ENCODE measurements at places on chromosomes 11 and 22.

GRCh38 chr22:49645791-49646550 lies 181.7 kb downstream of the BRD1 start:
- DNase-seq, result no peak

- DNase-seq, result no peak
Observed at GRCh38 chr11:11416917-11417316, 63.9 kb upstream of the CSNK2A3 start.

- peak; percentile 48 for DNase-seq
Observed at GRCh38 chr22:23315341-23315917, 135.1 kb downstream of the BCR start.

DNA sequence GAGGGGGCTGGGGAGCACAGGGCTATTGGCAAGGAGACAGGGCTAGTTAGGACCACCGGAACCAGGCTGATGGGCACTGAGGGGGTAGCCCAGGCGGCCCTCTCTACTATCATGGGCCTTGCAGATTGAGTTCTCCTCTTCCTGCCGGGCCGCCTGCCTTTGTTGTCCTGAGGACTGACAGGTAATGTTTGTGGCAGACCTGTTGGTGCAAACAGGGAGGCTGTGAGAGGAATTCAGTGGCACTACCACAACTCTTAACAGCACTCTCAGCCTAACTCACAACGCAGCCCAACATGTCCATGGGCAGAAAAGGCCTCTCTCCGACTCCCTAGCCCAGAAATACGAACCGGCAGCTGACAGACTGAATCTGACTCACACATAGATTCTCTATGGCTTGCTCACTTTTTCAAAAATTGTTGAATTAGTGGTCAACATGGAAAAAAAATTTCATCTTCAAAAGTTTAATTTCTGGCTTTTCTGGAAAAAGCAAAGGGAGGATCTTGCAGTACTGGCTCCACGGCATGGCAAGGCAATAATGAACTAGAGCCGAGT lies 11.4 kb downstream of the KCNJ5 start:
- no peak for DNase-seq

GRCh38 chr11:68061508-68061907 lies 22.7 kb downstream of the TCIRG1 start:
- DNase-seq, result no peak

- no peak for DNase-seq
Observed at GRCh38 chr11:103849366-103849765, 187.1 kb upstream of the DDI1 start.

GRCh38 chr11:131770801-131771200 lies 400.4 kb downstream of the NTM start:
- DNase-seq, result no peak

DNA sequence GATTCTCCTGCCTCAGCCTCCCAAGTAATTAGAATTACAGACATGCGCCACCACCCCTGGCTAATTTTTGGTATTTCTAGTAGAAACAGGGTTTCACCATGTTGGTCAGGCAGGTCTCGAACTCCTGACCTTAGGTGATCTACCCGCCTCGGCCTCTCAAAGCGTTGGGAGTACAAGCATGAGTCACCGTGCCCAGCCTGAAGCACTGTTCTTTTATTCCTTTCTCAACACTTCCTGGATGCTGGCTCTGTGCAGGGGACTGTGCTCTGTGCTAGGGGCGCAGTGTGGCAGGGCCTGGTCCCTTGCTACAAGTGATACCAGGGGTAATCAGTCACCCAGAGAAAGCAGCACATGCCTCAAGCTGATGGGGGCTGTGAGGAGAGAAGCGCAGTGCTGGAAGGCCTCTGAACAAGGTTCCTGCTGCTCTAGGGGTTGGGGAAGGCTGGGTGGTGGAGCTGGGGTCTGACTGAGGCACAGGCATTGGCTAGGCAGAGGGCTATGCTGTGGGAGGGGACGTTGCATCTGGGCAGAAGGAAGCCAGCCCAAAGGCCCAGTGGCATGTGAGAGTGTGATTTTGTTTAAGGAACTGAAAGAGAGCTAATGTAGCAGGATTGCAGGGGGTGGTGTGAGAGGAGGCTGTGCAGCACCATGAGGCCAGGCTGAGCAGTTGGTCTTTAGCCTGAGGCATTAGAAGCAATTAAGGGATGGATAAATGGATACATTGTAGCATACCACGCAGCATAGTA lies 42.5 kb downstream of the CABIN1 start:
- no peak for DNase-seq

DNA sequence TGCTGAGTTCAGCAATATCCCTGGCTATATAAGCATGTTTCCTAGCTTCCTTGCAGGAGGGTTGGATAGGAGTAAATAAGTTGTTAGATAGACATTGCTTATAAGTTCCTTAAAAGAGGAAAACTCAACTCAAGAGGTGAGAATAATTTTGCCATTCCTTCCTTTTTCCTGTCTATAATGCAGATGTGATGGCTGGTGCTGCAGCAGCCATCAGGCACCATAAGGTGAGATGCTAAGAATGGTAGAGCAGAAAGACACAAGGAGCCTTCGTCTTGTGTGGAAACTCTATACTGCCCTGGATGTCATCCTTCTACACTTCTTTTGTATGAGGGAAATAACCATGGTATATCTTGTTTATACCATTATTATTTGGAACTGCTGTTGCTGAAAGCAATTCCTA lies 74.5 kb upstream of the GRK3 start:
- DNase-seq, result no peak

GRCh38 chr11:86738568-86738967 lies 61.8 kb upstream of the PRSS23 start:
- DNase-seq, result no peak

- no peak for DNase-seq
Observed at GRCh38 chr22:36177160-36177559, 16.6 kb upstream of the APOL3 start.

DNA sequence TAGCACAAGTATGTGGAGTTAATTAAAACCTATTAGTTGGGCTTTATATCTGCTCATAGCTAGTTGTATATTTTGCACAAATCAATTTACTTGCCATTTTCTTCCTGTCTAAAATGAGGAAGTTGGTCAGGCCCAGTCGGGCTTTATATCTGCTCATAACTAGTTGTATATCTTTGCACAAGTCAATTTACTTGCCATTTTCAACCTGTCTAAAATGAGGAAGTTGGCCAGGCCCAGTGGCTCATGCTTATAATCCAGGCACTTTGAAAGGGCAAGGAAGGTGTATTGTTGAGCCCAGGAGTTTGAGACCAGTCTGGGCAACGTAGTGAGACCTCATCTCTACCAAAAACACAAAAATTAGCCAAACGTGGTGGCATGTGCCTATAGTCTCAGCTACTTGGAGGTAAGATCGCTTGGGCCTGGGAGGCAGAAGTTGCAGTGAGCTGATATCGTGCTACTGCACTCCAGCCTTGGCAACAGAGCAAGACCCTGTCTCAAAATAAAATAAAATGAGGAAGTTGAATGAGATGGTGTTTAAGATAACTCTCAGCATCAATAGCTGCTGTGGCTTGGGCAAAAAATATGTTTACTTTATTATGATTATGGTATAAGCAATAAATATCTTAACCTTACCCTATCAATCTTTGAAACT lies 1558.6 kb upstream of the RAG2 start:
- DNase-seq, result no peak

DNA sequence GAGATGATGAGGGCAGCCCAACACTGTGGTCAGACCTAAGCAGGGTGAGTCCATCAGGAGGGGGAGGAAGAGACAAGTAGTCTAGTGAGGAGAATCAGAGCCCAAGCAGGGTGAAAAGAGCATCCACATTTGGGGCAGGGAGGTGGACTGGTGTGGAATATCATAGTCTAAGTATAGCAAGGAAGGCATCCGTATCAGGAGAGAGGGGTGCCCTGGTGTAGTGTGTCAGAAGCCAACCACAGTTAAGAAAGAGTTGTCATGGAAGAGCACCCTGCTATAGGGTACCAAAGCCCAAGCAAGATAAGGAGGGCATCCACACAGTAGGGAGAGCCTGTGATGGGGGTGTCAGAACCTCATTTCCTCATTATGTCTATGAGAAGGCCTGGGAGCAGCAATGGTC lies 45.3 kb downstream of the PAK1 start:
- DNase-seq, result no peak

GRCh38 chr11:125111001-125111342 lies 454 bp downstream of the TMEM218 start:
- DNase-seq, result no peak

DNA sequence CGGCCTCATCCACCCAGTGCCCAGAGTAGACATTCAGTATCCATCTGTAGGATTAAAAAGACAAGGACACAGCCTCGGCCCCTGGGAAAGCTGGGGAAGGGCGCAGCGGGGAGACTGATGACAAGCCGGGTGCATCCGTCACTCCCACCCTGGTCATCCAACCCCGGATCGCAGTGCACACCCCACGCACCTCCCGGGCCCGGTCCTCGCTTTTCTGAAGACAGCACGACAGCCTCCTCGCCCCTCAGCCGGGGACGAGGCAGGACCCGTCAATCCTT lies 1.1 kb downstream of the FCHSD2 start:
- no peak for DNase-seq

DNA sequence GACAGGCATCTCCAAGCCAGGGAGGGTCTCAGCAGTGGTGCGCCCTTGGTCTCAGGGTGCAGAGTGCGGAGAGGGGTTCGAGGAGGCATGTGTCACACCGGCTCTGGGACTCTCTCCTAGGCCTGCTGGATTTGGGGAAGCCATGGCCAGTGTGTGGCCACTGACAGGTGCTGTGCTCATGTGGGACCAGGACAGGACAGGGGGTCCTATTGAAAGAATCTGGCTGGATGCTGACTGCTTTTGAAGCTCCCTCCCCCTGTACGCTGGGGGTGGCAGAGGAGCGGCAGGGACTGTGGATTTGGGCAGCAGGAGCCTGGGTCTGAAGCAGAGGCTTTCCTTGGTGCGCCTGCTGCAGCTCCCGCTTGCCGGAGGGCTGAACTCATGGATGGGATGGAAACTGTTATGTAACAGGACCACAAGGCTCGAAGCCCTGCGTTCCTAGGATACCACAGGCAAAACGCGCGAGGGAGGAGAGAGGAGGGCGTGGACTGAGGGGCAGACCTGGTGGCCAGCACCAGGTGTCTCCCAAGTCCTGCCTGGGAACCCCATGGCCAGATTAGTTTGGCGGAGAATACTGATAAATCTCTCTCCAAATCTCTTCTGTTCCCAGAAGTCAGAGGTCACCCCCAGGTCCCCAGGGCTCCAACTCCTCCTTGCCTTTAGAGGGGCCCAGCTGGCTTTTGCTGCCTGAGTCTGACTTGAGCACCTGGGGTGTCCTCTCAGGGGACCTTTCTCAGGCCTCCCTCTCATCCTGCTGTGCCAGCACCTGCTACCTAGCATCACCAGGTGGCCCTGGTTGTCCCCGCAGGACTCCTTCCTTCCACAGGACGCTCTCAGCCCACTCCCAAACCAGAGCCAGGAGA lies 13.8 kb upstream of the TEF start:
- no peak for DNase-seq

DNA sequence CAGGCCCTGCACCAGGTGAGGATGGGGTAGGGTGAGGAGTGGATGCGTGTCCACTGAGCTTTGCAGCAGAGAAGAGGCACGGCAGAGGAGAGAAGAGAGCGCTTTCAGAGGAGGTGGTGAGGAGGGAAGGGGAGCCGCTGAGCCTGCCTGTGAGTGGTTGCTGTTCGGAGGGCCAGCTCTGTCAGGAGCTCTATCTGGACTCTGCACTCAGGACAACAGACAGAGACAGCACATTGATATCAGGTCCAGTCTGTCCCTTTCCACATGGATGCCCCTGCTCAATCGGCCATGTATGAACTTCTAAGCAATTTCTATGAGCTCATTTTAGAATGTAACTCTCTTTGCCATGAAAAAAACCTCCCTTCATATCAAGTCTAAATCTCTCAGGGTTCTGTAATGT lies 158.6 kb downstream of the KIRREL3 start:
- DNase-seq, result no peak

DNA sequence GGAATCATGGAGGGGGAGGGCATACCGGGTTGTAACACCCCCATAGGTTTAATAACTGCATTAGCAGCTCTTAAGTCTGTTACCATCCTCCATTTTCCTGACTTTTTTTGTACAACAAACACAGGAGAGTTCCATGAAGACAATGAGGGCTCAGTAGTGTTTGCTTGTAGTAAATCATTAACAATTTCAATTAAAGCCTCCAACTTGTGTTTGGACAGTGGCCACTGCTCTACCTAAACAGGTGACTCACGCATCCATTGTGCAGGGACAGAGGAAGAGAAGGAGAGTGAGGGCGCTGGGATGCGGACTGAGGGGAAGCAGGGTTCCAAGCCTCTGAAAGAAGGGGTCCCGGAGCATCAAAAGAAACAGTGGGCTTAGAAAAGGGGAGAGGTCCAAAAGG lies 21.3 kb upstream of the MTNR1B start:
- no peak for DNase-seq

GRCh38 chr22:27295040-27295439 lies 506.5 kb downstream of the MN1 start:
- DNase-seq, result no peak

- DNase-seq, result no peak
Observed at GRCh38 chr11:124150684-124151083, 32.5 kb upstream of the OR10D3 start.

DNA sequence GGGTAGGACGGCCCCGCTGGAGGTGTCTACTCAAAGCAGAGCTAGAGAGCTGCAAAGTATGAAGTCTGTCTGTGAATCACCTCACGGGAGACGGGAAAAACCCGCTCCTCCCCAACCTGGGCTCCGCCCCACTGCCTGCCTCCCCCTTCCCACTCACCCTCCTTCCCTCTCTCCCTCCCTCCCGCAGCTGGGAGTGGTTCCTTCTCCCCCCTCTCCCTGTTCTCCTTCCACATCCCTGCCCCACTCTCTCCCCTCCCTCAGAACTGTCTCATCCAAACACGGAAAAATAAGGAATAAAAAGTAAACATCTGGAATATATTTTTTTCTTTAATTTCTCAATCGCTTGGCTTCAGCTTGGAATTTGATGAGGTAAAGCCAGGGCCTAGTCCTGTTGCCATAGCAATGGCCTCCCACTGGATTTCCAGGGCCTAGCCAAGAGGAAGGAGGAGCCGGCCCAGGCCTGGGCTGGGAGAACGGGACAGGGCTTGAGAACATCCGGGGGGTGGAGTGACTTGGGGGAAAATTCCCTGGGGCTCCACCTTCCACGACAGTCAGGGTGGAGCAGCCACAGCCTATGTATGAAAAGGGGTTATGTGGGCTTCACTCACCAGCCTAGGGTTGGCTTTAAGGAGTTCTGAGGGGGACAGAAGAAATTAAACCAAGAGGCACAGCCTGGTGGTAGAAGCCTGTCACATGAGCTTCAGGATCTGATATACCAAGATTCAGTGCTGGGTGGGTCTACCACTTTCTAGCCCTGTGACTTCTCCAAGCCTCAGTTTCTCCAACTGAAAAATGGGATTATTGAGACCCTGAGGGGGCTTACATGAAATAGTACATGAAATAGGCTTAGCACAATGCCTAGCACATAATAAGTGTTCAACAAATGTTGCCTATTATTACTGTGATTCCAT lies 2.2 kb downstream of the TNKS1BP1 start:
- DNase-seq, result no peak

DNA sequence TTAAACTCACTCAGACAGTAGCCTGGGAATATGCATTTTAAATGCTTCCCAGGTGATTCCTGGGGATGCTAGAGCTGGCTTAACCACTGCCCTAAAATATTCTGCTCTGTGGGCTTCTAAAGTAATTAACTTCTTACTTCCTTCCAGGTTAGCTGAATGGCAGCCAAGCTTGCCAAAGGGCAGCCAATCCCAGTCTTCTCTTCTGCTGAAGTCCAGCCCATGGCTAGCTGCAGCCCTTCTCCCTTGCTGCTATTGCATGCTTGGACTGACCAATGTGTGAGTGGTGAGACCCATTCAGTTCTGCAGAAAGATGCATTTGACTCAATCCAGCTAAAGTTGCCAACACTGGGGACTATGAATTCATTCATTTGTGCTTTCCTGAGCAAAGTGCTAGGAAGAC lies 411.9 kb downstream of the SOX6 start:
- no peak for DNase-seq

Data from stimulated activated CD8-positive, alpha-beta memory T cell treated with anti-CD3 and anti-CD28 coated beads, Interleukin-4, amount 100 ng/mL, for 24 hours (primary cell).